ENCODE measurements at places on chromosomes 1 and 21.

DNA sequence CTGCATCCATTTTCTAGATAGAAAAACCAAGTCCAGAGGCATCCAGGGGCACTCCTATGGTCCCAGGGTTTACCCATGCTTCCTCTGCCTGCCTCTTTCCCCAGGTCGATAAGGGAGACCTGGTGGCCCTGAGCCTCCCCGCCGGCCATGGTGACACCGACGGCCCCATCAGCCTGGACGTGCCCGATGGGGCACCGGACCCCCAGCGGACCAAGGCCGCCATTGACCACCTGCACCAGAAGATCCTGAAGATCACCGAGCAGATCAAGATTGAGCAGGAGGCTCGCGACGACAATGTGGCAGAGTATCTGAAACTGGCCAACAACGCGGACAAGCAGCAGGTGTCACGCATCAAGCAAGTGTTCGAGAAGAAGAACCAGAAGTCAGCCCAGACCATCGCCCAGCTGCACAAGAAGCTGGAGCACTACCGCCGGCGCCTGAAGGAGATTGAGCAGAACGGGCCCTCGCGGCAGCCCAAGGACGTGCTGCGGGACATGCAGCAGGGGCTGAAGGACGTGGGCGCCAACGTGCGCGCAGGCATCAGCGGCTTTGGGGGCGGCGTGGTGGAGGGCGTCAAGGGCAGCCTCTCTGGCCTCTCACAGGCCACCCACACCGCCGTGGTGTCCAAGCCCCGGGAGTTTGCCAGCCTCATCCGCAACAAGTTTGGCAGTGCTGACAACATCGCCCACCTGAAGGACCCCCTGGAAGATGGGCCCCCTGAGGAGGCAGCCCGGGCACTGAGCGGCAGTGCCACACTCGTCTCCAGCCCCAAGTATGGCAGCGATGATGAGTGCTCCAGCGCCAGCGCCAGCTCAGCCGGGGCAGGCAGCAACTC lies 41.3 kb downstream of the TMCC2 start:
- DNase-seq, result no peak

DNA sequence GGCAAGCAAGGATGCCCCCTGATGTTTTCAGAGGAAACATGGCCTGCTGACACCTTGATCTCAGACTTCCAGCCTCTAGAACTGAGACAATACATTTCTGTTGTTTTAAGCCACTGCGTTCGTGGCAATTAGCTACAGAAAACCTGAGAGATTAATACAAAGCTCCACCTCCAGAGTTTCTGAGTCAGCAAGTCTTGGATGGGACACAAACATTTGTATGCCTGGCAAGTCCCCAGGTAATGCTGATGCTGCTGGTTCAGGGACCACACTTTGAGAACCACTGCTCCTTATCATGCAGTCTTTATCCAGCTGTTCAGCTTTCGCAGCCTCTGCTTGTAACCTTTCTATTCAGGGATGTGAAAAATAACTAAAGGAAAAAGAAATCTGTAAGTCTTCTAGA lies 565.7 kb upstream of the PLXNA2 start:
- DNase-seq, result no peak

DNA sequence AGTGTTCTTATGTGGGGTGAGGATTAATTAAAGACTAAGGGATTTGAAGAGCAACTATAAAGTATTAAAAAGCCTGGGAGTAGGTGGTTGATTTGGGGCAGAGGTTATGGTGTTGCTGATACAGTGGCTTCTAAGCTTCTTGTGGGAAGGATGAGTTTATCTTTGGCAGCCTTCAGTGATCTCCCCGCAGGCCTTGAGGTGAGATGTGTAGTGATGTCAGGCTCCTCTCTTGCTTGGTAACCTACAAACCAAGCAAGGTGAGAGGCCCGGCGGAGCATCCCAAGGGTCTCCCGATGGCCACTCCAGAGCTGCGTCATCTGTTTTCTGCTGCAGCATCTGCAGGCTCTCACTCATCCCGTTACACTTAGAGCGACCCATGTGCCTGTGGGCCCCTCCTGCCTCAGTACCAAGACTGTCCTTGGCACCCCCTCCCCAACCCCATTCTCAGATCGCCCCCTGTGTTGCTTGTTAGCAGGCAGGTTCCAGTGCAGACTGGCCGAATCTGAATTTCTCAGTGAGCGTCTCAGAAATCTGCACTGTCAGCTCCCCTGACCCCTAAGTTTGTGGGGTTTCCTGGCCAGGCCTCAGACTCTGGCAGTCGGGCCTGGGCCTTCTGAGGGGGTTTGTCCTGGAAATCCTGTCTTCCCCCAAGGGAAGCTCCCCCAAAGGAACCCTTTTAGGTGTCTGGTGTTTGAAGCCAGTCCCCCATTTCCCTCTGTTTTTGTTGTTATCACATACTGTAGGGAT lies 77.9 kb downstream of the GALNT2 start:
- DNase-seq, result no peak

DNA sequence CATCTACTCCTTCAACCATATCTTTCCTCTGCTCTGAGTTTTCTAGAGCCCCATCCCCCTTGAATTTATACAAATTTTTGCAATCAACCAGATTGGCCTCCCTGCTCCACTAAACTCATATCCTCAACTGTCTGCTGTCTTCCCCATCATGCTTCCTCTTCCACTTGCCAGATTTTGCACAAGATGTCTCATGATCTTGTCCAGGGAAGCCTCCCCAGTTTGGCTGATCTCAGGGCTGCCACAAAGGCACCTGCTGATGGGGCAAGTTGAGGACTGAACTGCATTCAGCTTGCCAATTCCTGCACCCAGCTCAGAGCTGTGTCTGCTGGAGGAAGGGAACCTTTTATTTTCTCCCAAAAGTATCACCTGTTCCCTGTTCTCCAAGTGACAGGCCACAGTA lies 3.9 kb upstream of the KCNJ9 start:
- DNase-seq, result no peak
